ENCODE measurements at places on chromosomes 2 and 18.

DNA sequence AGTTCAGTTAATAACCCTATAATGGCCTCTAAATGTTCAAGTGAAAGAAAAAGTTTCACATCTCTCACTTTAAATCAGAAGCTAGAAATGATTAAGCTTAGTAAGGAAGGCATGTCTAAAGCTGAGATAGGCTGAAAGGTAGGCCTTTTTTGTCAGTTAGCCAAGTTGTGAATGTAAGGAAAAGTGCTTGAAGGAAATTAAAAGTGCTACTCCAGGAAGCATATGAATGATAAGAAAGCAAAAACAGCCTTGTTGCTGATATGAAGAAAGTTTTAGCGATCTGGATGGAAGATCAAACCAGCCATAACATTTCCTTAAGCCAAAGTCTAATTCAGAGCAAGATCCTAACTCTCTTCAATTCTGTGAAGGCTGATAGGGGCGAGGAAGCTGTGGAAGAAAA lies 10.1 kb downstream of the PLCL1 start:
- no peak for DNase-seq

DNA sequence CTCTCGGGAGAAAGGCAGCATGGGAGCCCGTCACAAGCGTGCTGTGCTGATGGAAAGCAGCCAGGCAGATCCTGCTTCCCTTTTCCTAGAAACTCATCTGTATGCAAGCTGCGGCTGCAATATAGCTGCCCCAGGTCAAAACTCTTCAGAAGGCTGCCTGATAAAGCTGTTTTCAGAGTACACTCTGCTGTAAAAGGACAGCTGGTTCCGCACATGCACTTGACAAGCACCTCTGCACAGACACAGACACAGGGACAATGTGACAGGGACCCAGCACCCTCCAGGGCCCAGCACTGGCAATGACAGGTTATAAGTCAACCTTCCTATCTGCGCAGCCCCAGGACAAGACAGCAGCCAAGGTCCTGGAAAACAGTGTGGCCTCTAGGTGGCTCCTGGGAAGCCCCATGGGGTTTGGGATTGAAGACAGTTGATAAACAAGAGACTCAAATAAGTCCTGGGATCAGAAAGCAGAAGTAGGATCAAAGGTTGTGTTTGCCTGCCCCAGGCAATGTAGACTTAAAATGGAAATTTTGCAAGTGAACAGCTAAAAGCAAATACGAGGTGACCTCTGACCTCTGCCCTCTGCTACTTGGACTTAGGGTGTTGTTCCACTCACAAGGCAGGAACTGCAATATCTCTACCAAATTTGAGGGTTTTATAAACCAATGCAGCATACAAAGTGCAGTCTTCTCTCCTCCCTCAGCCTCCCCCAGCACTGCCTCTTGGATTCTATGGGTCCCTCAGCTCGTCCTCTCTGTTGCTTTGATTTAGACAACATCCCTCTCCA lies 16.9 kb downstream of the SLC66A2 start:
- DNase-seq = no peak

DNA sequence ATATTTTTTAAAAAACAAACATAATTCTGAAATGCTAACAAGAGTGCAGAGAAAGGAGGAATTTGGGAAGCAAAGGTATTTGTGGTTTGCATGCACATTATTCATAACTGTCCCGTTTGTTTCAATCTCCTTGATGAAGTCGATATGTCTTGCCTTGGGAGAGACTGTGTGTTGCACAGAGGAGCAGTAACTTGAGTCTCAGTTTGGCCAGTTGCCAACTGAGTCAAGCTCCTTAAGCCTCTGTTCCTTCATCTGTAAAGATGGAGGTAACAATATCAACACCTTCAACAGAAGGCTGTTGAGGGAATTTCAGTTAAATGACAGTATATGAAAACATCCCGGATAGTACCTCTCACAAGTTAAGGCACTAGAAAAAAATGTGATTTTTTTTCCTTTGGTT lies 226.2 kb downstream of the ASXL3 start:
- no peak for DNase-seq

GRCh38 chr18:27954226-27954625 lies 222.7 kb downstream of the CDH2 start:
- DNase-seq = no peak

- peak; percentile 26 for DNase-seq
These were observed 593 bp downstream of the ZNF514 start for GRCh38 chr2:95158891-95159619.

Data from RWPE1 (cell line).